Stimulated activated CD4-positive, alpha-beta T cell treated with anti-CD3 and anti-CD28 coated beads, Interleukin-15, amount 100 ng/mL, for 1 hour (primary cell): ENCODE measurements at places on chromosomes 5 and 9.

- DNase-seq, result no peak
Observed at GRCh38 chr9:94717761-94718160, 8.7 kb upstream of the AOPEP start.

DNA sequence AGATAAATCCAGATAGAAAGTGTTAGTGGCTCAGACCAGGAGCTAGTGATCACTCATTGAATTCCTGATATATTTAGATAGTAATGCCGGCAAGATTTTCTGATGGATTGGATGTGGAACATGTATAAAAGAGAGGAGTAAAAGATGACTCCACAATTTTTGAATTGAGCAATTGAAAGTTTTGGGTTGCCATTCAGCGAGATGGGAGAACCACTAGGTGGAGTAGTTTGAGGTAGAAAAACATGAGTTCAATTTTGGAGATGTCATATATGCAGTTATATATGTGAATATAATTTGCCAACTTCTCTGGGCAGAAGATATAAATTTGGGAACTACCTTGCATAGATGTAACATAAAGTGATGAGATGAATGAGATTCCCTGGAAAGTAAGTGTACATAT lies 502.5 kb upstream of the SEMA6A start:
- DNase-seq, result no peak

DNA sequence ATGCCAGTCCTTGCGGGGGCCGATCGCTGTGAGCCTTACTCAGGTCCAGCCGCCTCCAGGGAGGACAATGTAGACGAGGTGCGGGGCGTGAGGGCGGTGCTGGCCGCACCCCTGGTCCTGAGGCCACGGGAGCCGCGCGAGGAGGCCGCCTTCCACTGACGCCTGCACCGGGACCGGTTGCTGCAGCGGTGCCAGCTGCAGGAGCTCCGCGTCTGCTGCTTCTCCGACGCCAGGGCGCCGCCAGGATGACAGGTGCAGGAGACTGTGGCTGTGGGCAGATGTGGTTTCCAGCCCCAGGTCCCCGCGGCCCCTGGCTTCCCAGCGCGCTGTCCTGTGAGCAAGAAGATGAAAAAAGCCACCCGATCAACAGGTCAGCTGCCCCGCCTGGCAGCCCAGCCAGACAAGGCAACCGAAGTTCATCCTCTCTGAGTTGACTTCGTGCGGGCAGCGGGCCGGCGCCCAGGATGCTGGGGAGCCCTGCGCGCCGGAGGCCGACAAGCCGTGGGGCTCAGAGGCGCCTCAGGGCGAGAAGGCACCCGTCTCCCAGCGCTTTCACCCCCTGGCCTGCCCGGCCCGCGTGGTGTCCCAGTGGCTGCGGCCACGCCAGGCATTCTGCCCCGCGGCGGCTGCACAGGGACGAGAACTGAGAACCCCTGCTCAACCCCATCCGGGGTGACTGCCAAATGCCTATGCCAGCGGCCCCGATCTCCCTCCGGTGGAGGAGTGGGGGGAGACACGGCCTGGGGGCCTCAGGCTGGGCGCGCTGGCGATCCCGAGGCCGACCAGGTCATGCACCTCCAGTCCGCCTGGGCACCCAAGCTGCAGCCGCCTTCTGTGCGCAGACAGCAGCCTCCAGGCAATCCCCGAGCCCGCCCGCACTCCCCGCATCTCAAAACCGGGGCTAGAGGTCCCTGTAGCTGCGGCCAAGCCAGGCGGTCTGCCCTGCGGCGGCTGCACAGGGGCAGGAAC lies 43.4 kb upstream of the BICD2 start:
- DNase-seq, result no peak

- DNase-seq, result no peak
Observed at GRCh38 chr9:136808075-136808805, 492 bp downstream of the RABL6 start.

- DNase-seq, result no peak
Observed at GRCh38 chr9:134983506-134984371, 66.0 kb upstream of the FCN1 start.

DNA sequence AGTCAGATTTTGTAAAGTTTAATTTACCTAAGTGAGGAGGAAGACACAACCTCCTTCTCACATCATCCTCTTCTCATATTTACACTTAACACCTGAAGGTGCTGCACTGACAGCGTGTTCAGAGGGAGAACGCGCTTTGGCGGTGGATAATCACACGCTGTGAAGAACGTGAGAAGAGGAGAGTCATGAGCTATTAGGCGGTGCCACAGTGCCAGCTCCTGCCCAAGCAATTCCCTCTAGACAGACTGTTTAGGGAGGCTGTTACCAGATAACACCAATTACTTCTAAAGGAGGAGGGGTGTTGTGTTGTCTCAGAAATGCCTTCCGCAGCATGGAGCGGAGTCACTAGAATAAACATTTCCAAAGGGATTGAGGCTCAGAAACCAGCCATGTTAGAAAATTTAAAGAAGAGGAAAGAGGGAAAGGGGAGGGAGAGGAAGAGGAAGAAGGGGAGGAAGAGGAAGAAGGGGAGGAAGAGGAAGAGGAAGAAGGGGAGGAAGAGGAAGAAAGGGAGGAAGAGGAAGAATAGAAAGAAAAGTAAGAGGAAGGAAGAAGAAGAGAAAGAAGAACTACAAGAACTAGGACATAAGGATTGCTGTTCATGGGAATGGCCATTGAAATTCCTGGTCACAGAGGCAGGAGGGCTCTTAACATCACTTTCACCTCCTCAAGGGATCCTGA lies 37.3 kb upstream of the WWC1 start:
- no peak for DNase-seq

GRCh38 chr5:181005791-181006190 lies 17.1 kb downstream of the BTNL3 start:
- no peak for DNase-seq

- DNase-seq, result no peak
Observed at GRCh38 chr9:6226696-6227095, 11.1 kb downstream of the IL33 start.

GRCh38 chr5:174735498-174736330 lies 11.3 kb downstream of the MSX2 start:
- no peak for DNase-seq

DNA sequence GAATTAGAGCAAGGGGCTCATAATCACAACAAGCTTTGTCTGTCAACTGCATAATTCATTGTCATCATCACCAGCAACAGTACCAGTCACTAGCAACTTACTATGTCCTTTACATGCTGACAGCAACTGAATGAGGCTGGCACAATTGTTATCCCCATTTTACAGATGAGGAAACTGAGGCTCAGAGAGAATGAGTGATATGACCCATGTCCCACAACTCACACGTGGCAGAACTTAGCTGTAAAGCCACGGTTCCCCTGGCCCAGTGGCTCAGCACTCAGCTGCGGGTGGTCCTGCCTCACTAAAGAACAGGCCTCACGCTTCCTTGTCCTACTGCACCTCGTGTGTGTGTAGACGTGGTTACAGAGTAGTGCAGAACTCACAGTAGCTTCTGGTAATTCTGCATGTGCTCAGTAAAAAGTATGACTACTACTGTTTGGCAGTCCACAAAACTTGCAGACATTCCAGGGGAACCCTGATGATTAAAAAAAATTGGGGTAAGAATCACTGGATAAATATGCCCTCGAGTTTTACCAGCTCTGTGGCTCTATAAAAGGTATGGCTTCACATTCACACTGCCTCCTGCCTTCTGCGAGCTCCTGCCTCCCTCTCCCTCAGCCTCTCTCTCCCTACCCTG lies 30.2 kb downstream of the AFAP1L1 start:
- DNase-seq, result no peak

- no peak for DNase-seq
Observed at GRCh38 chr5:107251151-107251550, 419.6 kb downstream of the EFNA5 start.

GRCh38 chr5:123907349-123907748 lies 395.4 kb downstream of the CSNK1G3 start:
- DNase-seq, result no peak

- no peak for DNase-seq
Observed at GRCh38 chr9:96503918-96504317, 53.9 kb downstream of the HABP4 start.

DNA sequence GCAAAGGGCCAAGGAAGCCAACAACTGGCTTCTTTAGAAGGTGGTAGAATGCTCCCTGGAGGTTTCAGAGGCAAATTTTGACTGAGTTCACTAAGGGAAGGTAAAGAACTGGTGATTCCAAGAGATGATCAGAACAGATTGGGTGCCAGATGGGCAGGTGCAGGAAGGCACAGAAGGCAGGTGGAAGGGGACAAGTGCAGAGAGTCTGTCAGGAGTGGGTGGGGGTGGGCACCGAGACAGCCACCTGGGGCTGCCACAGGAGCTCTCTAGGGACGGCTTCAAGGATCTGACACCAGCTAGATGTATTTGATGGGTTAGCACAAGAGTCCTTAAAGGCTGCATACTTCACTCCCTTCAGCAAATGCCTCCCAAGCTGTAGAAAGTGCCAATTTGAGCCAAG lies 207.3 kb downstream of the PTTG1 start:
- DNase-seq, result no peak

DNA sequence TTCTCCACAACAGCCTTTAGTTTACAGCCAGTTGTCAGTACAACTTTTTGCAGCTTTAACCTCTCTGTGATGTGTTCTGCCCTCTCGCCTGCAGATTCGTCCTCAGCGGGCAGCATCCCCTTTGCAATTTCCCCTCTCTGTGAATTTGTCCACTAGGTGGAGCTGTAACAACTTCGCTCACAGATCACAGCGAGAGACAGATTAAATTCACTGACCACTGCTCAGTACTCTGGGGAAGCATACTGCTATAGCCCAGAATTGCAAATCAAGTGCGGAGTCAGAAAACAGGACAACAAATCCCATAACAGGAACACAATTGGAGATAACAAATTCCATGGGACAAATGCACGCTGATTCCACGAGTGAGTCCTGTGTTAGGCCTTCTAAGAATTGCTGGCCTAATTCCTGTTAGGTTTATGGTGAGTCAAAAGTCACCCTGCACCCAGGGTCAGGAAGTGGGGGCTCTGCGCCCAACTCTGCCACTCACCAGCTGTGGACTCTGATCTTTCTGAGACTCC lies 2124.9 kb downstream of the MAT2B start:
- DNase-seq, result no peak

DNA sequence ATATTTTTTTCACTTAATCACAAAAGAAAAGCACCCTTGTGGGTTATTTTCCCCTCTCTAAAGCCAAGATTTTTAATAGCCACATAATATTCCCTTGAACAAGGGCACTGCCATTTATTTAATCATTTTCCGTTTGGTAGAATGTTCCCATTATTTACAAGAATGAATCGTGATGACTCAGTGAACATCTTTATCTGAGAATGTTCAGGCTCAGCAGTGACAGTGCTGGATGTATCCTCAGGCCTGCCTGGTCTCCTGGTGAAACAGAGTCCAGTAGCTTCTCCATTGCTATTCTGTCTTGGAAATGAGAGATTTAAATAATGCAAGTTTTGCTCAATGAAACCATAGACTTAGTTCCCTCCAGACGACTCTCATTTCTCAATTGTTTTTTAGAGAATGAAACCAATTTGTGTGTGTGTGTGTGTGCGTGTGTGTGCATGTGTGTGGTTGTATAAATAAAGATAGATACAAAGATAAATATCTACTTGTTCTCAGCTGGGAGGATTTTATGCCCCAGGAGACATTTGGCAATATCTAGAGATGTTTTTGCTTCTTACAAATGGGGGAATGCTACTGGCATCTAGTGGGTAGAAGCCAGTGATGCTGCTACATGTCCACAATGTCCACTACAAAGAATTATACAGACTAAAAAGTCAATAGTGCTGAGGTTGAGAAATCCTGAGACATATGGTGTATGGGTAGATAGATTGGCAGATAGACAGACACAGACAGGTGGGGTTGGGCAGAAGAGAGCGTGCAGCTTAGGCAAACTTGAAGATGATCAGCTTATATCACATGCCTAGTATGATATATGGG lies 55.0 kb downstream of the PAPPA start:
- DNase-seq, result no peak

GRCh38 chr5:137629646-137630045 lies 106.2 kb downstream of the KLHL3 start:
- no peak for DNase-seq

- DNase-seq, result no peak
Observed at GRCh38 chr9:25412646-25413045, 265.6 kb downstream of the TUSC1 start.

DNA sequence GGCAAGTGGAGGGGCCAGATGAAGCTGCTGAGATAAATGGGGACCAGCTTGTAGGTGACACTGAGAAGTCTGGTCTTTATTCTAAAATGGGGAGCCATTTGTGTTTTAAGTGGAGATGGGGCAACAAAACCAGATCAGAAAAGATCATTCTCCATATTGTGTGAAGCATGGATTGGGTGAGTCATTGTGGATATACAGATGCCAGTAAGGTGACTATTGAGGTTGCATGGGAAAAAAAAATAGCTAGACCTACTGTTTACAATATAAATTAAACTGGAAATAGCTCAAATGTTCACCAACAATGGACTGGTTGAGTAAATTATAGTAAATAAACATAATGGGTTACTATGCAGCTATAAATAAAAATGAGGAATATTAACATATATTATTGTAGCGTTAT lies 5.4 kb upstream of the MAP1B start:
- no peak for DNase-seq

- DNase-seq, result no peak
Observed at GRCh38 chr5:36239370-36240293, 2.1 kb downstream of the NADK2 start.

DNA sequence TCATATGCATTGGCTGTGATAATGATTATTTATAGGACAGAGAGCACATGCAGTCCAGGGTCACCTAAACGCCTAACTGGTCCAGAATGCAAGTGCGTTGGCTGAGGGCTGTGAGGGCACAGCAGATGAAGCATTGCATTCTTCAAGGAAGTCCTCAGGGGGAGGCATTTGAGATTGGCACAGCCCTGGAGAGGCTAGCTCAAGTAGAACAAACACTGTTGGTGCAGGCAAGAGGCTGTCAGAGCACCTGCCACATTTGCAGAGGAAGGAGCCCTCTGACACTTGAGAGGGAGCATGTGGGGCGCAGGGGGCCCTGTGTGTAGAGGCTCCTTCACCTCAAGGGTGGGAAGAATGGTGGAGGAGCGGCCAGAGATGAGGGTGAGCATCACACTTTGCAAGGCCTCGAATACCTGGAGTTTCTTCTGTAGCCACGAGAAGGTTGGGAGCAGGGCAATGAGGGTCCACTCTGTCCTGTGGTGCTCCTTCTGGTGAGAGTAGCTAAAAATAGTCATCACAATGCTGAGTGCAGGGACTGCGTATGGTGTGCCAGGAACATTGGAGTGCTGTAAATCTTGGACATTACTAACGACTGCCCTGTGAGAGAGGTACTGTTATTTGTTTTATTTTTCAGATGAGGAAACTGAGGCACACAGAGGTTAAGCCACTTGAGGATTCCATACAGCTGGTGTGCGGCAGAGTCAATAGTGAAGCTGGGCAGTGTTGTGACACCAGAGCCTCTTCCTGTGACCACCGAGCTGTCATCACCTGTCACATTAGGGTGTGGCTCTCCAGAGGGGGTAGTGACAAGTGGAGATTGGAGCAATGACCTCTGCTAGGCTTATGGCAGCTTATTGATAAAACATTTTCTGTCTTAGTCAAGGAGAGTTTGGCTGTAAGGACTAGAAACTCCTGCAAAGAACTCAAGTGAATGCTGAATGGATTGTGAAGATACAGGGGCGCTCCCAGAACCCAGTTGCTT lies 100.2 kb downstream of the PIP5K1B start:
- DNase-seq, result no peak
